Activated CD4-positive, alpha-beta T cell treated with anti-CD3 and anti-CD28 coated beads, Interleukin-2, amount 10 ng/mL, durations not matched to agents 7 days and 5 days (primary cell): ENCODE measurements at places on chromosomes 12 and 14. TPM values are rescaled to one million over a fixed set of nuclear protein-coding genes. Genes with fewer than 3 reads are reported as not detected.
A peak's percentile ranks its signal among the peaks of the same experiment; 100 is the strongest.

The LMO3 gene
- total RNA-seq, result not detected

The PZP gene
- total RNA-seq, result not detected

The SLC7A8 gene
- total RNA-seq, result 0.64 TPM

The PRMT5 gene
- 52.6 TPM for total RNA-seq

The C12orf60 gene
- total RNA-seq, result 1.3 TPM

The SLC41A2 gene
- total RNA-seq, result 2.4 TPM

The ADAM21 gene
- not detected for total RNA-seq

The CLEC4E gene
- total RNA-seq, result not detected

The FGD4 gene
- 0.22 TPM for total RNA-seq

The TPH2 gene
- total RNA-seq, result not detected

- no peak overlapping the region for H3K4me3 ChIP-seq
- no peak overlapping the region for H3K27ac ChIP-seq
- no peak for DNase-seq
Observed at GRCh38 chr12:26523708-26524150, 309.3 kb downstream of the ITPR2 start.

DNA sequence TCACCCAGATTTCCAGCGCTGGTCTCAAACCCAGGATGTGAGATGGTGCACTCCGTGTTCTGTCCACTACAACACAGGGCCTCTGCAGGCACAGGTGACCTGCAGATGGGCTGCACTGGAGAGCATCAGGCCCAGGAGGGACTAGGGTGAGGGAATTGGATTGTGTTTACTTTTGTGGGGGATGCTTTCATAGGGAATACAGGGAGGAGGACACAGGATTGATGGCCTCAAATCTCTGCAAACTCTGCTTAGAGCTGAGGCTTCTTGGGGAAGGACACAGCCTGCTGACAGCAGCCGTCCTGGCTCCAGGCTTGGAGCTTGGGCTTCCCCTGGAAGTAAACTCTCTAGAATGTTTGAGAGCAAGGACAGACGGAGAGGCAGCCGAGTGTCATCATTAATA, 57.1 kb downstream of the NTF3 start:
- H3K4me1 ChIP-seq, result no peaks in the 10 kb centered on the region
- H3K4me3 ChIP-seq, result no peak overlapping the region
- H3K27ac ChIP-seq, result no peak overlapping the region
- DNase-seq, result no peak
- no peaks in the 10 kb centered on the region for H3K27me3 ChIP-seq
- no peaks in the 10 kb centered on the region for H3K36me3 ChIP-seq

DNA sequence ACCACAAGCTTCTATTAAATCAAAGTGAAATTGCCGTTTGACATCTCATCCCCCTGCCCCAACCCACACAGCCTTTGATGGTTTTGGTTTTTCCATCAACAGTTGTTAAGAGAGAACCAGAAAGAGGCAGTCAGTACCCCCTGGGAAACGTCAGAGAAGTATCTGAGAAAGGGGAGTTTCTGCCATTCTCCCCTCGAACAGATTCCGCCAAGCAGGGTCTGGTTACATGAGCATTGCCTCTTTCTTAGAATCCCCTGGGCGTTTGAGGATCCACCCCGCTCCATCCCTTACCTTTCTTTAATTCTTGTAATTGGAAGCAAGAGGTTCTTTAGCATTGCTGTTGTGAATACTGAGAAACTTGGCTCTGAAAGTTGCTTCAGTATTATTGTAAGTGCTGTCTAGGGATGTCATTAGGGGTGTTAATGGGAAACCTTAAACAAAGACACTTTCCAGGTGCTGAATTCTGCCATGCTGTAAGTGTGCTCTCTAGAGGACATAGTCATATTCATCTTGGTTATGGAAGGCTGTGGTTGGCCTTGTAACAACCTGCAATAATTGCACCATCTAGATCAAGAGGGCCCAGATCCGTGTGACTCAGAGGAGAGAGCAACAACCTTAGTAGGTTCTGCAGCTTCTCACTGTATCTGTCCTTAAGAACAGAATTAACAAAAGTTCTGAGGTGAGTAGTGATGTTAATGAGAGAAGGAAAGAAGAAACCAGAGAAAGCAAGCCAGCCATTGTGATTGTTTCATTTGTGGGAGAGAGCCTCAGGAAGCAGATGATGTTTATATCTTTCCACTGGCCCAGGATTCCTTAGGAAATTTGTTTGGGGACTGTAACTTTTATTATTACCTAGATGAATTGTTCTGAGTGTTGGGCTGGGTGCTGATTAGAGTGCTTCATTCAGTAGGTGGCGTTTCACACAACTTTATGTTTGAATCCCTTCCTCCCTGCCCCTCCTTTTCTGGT, 9.0 kb downstream of the TMBIM6 start:
- DNase-seq, result peak; percentile 44
- H3K27ac ChIP-seq, result peak overlapping the region; percentile 81
- H3K4me1 ChIP-seq, result peaks cover 73% of the 10 kb centered on the region
- H3K4me3 ChIP-seq, result peak overlapping the region; percentile 37

DNA sequence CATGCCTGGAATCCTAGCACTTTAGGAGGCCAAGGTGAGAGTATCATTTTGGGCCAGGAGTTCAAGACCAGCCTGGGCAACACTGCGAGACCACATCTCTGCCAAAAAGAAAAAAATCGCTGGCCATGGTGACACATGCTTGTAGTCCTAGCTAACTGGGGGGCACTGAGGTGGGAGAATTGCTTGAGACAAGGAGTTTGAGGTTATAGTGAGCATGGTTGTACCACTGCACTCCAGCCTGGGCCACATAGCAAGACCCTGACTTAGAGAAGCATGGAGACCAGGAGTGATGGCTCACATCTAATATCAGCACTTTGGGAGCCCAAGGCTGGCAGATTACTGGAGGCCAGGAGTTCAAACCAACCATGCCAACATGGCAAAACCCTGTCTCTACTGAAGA, 9.2 kb downstream of the PTGES3 start:
- H3K27ac ChIP-seq, result no peak overlapping the region
- H3K4me1 ChIP-seq, result peaks cover 60% of the 10 kb centered on the region
- DNase-seq, result no peak
- H3K36me3 ChIP-seq, result peaks cover 52% of the 10 kb centered on the region
- H3K4me3 ChIP-seq, result no peak overlapping the region
- no peaks in the 10 kb centered on the region for H3K27me3 ChIP-seq

- no peak overlapping the region for H3K4me3 ChIP-seq
- H3K27ac ChIP-seq, result no peak overlapping the region
- no peaks in the 10 kb centered on the region for H3K36me3 ChIP-seq
- peaks cover 19% of the 10 kb centered on the region for H3K4me1 ChIP-seq
- no peak for DNase-seq
- H3K27me3 ChIP-seq, result no peaks in the 10 kb centered on the region
Observed at GRCh38 chr14:58663494-58664111, 25.8 kb downstream of the DACT1 start.

DNA sequence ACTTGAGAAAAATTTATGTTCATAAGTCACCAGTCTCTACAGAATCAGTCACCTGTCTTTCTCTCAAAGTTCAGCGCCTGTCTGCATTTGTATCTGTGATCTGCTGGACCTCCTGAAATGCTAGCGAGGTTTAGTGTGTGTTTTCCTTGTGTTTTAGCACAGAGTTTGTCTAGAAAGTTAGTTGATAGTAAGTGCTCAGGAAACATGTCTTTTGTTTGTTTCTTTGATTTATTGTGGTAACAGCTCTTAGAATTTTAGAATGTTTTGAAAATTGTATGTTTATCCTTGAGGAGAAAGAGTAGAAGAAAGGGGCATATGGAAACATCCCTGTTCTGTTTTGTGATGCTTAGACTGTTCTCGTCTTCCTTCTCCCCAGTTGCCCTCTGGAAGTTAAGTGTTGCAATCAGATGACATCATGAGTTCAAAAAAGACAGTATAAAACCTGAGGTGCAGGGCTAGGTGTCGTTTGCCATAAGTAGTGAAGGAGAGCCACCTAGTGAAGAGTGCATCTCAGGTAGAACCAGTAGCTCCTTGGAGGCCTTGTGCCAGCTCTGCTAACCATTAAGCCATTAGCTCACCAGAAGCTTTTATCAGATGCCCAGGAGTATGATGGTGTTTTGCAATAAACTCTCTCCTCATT, 44.8 kb downstream of the FBXW8 start:
- peaks cover 28% of the 10 kb centered on the region for H3K4me1 ChIP-seq
- no peak overlapping the region for H3K4me3 ChIP-seq
- peak overlapping the region; percentile 28 for H3K27ac ChIP-seq
- peak; percentile 42 for DNase-seq

GRCh38 chr12:109116611-109116949, 193 bp downstream of the ACACB start:
- no peak overlapping the region for H3K27ac ChIP-seq
- peaks cover 15% of the 10 kb centered on the region for H3K4me1 ChIP-seq
- H3K27me3 ChIP-seq, result no peaks in the 10 kb centered on the region

DNA sequence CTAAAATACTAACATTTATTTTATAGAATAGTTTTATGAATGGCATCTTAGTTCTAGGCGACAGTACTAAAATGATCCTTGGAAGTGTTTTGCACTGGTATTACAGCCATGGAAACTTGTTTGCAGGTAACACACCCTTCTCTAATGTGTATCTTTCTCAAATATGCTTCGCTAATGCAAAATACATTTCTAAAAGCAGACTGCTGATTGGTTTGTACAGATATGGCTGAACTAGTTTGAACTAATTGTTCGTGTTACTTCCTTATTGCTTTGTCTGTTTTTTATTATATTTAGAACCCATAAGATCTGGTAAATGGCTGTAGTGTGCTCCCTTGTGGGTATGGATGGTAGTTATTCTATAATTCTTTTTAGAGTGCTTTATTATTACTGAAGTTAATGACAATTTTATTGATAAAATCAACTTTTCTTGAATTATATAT, 53.0 kb downstream of the ATF7IP start:
- H3K27me3 ChIP-seq, result no peaks in the 10 kb centered on the region
- peak overlapping the region; percentile 43 for H3K4me3 ChIP-seq
- H3K36me3 ChIP-seq, result peaks cover 57% of the 10 kb centered on the region
- peak overlapping the region; percentile 81 for H3K27ac ChIP-seq
- DNase-seq, result no peak

DNA sequence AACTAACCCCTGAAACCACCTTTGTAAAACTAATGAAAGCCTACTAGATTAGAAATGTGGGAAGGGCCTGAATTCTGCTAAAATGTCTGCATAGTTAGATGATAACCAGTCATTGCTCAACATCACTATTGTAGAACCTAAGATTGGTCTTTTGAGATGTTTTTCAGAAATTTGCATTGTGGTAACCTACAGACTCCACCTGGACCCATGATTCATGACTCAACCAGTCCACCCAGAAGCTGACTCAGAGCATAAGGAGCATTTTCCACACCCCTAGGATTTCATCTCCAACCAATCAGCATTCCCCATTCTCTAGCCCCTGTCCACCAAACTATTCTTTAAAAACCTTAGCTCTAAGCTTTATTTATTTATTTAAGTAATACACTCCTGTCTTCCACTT, 30.4 kb upstream of the CHGA start:
- no peak for DNase-seq
- H3K27ac ChIP-seq, result no peak overlapping the region
- H3K4me3 ChIP-seq, result no peak overlapping the region

DNA sequence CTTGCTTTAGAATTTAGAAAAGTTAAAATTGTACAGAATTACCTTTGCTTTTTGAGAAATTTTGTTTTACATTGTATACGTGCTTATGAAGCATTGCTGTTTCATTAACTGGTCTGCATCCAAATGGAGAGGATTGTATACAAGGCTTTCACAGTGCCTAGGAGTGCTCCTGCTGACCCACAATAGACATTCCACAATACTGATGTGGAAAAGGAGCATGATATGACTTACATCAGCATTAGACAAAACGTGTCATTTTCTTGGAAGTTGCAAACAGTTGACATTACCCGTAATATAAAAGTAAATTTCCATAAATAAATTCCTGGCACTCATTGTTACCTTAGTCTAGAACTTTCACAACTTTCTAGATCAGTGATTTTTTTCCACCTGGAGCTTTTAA, 1.9 kb downstream of the PRKD1 start:
- H3K4me3 ChIP-seq, result no peak overlapping the region
- H3K4me1 ChIP-seq, result peaks cover 5% of the 10 kb centered on the region
- no peak for DNase-seq
- no peaks in the 10 kb centered on the region for H3K36me3 ChIP-seq
- peaks cover 28% of the 10 kb centered on the region for H3K27me3 ChIP-seq

GRCh38 chr12:89574736-89575208, 48.9 kb upstream of the POC1B start:
- H3K4me3 ChIP-seq, result no peak overlapping the region
- no peaks in the 10 kb centered on the region for H3K27me3 ChIP-seq
- H3K27ac ChIP-seq, result no peak overlapping the region
- no peaks in the 10 kb centered on the region for H3K4me1 ChIP-seq
- no peaks in the 10 kb centered on the region for H3K36me3 ChIP-seq

DNA sequence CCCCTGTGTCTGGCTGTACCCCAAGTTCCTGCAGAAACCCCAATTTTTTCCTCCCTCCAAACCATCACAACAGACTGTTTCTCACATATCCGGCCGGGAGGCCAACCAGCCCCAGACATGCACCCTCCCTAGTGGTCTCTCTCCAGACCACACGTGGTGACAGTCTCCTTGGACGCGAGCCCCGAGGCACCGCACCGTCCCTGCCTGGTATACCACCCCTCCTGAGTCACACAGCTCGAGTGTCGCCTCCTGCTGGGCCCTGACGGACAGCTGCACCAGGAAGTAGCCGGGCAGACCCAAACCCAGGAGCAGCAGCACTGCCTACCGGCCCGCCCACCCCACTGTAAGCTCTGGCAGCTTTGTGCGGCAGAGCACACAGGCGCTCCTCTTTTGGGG, 97.4 kb downstream of the RFLNA start:
- no peak for DNase-seq
- H3K36me3 ChIP-seq, result peaks cover 2% of the 10 kb centered on the region
- no peak overlapping the region for H3K4me3 ChIP-seq
- H3K27ac ChIP-seq, result no peak overlapping the region

DNA sequence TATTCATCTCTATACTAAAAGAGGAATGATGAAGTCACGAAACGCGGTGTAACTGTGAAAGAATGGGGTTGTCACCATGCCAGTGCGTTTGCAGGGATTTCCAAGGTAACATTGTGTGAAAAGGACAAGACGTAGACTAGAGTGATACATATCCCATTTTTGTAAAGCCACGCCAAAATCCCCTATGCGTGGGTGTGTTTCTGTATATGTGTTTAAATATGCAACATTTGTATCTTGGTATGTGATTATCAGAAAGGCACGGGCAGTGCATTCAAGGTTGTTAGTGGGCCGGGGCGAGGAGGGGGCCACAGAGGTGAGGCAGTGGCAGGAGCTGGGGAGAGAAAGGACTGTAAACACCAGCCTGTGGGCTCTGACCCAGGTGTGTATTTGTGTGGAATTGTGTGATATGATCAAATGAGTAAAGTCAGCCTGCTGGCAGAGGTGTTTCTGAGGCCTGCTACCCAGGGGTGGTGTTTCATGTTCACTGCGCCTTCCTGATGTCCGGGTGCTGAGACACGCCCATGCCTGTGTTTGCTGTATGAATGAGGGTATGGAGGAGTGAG, 137.8 kb downstream of the ADGRD1 start:
- no peak for DNase-seq
- H3K36me3 ChIP-seq, result no peaks in the 10 kb centered on the region
- no peaks in the 10 kb centered on the region for H3K27me3 ChIP-seq
- no peak overlapping the region for H3K4me3 ChIP-seq
- peak overlapping the region; percentile 21 for H3K27ac ChIP-seq
- peaks cover 17% of the 10 kb centered on the region for H3K4me1 ChIP-seq

DNA sequence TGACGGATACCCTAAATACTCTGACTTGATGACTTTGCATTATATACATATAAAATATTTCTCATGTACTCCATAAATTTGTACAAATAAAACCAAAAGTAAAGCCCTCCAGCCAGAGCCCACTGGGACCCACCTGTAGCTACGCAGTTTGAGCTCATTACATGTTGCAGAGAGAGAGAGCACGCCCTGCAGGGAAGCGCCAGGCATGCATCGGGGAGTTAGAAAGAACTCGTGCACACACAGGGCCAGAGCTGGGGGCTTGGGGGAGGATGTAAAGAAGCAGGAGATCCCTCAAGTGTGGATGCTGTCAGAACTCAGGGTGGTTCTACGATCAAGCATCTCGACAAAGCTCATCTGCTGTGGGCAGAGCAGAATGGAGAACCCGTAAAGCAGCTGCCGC, 178.5 kb upstream of the RTL1 start:
- peaks cover 37% of the 10 kb centered on the region for H3K27me3 ChIP-seq
- H3K4me3 ChIP-seq, result no peak overlapping the region
- no peak for DNase-seq
